Colonic mucosa (tissue), 4 donors: ENCODE measurements at places on chromosomes 5 and 9. TPM values are rescaled to one million over a fixed set of nuclear protein-coding genes. Genes with fewer than 3 reads are reported as not detected.

DNA sequence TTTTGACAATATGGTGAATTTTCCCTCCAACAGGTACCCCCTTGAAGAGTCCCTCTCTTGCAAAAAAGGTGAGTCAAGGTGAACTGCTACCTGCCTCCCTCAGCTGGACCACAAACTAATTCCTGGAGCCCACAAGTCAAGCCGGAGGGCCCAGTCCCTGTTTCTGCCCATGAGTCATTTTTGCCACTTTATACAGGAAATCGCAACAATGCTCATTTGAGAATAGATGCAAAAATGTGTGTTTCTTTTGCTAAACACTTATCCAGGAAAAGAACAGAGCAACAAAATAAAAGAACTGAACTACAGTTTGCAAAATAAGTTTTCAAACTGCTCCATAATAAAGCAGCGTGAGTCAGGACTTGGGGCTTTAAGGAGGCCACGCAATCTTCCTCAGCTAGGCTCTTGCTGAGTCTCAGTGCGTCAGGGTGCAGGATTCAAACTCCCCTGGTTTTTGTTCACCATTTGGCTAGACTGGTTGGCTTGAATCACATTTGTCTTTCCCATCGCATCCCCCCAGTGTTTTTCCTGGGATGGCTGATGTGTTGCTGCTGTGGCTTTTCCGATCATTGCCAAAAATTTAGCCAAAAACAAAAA lies 102.7 kb downstream of the GOLPH3 start:
- no peak for DNase-seq

DNA sequence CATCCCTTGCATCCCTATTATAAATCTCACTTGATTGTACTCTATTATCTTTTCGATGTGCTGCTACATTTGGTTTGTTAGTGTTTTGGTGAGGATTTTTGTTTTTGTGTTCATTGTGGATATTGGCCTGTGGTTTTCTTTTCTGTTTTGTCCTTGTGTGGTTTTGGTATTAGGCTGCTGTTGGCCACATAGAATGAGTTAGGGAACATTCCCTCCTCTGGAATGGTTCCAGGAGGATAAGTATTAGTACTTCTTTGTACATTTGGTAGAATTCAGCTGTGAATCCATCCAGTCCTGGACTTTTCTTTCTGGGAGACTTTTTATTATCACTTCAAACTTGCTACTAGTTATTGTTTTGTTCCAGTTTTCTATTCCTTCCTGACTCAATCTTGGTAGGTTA lies 287.2 kb downstream of the CWC27 start:
- no peak for DNase-seq

MLANA gene
- total RNA-seq, result not detected

SLC28A3 gene
- 4.7 TPM for total RNA-seq

DNA sequence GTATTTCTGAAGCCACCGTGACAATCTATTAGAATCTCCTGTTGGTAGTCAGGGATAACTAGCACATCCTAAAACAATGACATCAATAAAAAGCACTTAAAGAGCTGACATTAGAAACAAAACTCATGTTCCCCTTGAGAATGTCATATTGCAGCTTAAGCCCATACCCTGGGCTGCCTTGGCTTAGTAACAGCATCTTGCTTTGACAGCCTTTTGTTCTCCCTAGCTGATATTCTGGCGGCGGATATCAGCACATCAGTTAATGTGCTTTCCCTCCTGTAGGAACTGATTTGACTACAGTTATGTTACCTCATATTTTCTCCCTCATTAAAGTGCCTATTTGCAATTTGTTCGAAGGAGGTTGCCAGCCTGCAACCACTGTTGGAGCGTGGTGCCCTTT lies 214.1 kb downstream of the CD180 start:
- DNase-seq, result no peak

GRCh38 chr9:133729617-133730281 lies 8.4 kb downstream of the SARDH start:
- DNase-seq, result no peak

CDC20B gene
- not detected for total RNA-seq

- DNase-seq, result peak; percentile 41
Measured at GRCh38 chr9:72133365-72134035, 15.7 kb upstream of the GDA start.

GRCh38 chr5:28397502-28397941 lies 1359.1 kb upstream of the CDH9 start:
- DNase-seq, result no peak

TICAM2 gene
- 1.2 TPM for total RNA-seq

- DNase-seq, result no peak
Measured at GRCh38 chr9:130340011-130340410, 74.5 kb downstream of the HMCN2 start.

IFNA2 gene
- not detected for total RNA-seq

- no peak for DNase-seq
Measured at GRCh38 chr9:72349911-72350310, 15.1 kb downstream of the ZFAND5 start.

TNFSF15 gene
- 0.84 TPM for total RNA-seq

CMYA5 gene
- 0.30 TPM for total RNA-seq

BAAT gene
- 0.30 TPM for total RNA-seq

HAVCR1 gene
- 27.7 TPM for total RNA-seq

- no peak for DNase-seq
Measured at GRCh38 chr5:29942089-29942488, 1251.4 kb upstream of the CDH6 start.

GBGT1 gene
- total RNA-seq, result 4.6 TPM

GRCh38 chr9:98231770-98232478 lies 23.5 kb downstream of the TBC1D2 start:
- no peak for DNase-seq

RELL2 gene
- total RNA-seq, result 6.7 TPM

- no peak for DNase-seq
Measured at GRCh38 chr5:110401881-110402280, 324.6 kb downstream of the TMEM232 start.

CSNK1A1 gene
- total RNA-seq, result 248 TPM

DNA sequence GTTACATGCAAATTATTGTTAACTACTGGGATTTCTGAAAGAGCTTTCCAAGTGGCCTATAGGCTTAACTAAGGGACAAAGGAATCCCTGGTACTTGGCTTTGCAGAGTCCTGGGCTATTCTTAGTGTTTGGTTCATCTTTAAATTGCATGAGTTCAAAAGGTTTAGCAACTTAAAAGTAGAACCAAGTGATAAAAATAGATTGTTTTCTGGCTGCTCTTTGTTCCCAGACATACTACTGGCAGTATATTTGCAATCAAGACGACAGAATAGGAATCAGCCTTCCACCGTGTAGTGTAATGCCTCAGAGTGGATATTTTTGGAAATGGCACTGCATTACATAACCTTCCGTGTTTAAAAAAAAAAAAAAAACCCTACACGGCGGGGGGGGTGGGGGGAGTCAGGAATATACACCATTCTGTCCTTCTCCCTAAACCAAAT lies 1.0 kb downstream of the NREP start:
- DNase-seq, result no peak

- no peak for DNase-seq
Measured at GRCh38 chr9:112621018-112621655, 96.8 kb downstream of the INIP start.
